ENCODE measurements at places on chromosomes 3 and 15.

GRCh38 chr3:157752956-157753786, 250.0 kb upstream of the VEPH1 start:
- no peak for DNase-seq

GRCh38 chr15:72751751-72752455, 31.7 kb downstream of the ADPGK start:
- no peak for DNase-seq

GRCh38 chr3:11307830-11308432, 35.7 kb downstream of the ATG7 start:
- DNase-seq, result no peak

- no peak for DNase-seq
These were observed 34.4 kb downstream of the TNK2 start for GRCh38 chr3:195873971-195874370.

- DNase-seq, result no peak
These were observed 46.6 kb upstream of the SNRK start for GRCh38 chr3:43239755-43240154.

GRCh38 chr15:78301828-78302227, 2.4 kb upstream of the SKIC8 start:
- no peak for DNase-seq

GRCh38 chr3:158790901-158791589, 10.8 kb upstream of the MFSD1 start:
- DNase-seq, result no peak

GRCh38 chr3:86673991-86674390, 317.0 kb downstream of the VGLL3 start:
- DNase-seq, result no peak

- no peak for DNase-seq
These were observed 14.9 kb downstream of the KBTBD12 start for GRCh38 chr3:127929818-127930413.

GRCh38 chr3:192170659-192171058, 556.7 kb downstream of the FGF12 start:
- peak; percentile 70 for DNase-seq

GRCh38 chr15:75036212-75036616, 12.8 kb downstream of the PPCDC start:
- peak; percentile 60 for DNase-seq

GRCh38 chr15:31433091-31433490, 106.5 kb downstream of the KLF13 start:
- no peak for DNase-seq

DNA sequence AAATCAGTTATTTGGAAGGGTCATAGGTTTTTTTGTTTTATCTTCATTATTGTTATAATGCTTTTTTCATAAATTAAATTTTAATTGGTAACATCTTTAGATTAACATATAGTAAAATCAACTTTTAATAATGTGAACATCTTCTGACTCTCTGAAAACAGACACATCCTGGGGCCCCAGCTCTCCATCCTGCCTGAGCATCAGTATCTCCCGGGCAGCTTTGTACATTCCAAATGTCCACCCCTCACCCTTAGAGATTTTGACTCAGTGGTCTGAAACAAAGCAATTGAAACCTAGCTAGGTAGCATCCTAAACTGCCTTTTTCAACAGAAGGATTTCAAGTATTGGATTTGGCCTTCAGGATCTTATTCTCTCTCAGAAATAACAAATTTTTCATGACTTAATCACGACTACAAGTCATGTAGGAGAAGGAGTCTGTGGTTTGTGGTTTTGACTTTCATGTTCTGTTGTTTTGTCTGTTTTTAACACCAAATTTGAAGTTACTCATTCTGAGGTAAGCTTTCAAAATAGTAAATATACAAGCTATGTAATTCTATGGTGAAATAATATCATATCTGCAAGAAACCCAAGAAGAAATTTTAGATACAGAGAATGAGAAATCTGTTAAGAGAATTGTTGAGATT, 147.3 kb upstream of the UBE2E2 start:
- no peak for DNase-seq

- no peak for DNase-seq
These were observed 52.1 kb upstream of the MYRIP start for GRCh38 chr3:39757307-39757706.

DNA sequence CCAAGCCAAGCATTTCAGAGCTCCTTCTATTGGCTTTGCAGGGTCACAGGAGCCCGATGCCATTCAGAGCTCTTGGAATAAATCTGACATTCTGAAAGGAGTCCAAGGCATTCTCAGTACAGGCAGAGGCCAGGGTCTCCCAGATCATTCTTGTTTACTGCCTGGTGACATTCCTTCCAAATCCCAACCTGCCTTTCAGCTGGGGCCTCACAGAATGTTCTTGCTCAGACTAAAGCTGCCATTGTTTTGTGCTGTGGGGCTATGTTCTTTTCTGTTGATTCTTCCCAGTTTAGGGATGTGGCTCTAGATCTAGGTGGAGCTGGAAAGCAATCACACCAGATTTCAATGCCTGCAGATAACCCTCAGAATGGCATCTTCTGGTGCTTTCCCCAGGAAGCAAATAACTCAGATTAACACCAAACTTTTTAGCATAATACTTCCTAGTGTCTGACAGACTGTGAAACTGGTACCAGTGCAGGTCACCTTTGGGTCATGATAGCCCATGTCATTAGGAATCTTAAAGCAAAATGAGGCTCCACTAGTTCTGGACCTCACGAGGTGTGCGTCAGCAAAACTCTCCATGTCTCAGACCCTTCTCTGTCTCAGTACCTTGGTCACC, 166.9 kb downstream of the CHST2 start:
- no peak for DNase-seq

DNA sequence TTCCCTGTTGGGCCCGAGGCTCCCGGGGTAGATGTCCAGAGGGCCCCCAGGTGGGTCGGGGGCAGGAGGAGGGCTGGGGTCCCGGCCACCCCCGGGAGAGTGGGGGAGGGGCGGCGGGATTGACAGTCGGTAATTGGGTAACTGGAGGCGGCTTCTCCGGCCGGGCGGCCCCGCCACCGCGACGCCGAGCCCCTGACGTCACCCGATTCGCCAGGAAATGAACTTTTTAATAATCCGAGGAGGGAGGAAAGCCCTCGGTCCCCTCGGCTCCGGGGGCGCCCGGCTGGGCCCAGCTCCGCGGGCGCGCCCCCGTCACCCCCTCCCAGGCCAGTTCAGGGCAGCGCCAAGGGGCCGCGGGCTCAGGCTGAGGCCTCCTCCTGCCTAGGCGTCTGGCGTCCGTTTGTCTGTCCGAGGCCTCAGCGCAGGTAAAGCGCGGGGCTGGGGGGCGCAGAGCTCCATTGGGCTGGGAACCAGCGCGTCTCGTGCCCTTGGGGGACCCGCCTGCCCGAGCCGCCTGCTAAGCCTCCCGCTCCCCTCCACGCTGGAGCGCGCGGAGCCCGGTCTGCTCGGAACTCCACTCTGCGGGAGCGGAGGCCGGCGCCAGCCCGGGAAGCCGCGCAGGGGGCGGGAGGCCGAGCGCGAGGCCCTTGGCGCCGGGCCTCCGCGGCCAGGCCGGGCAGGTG, 3.9 kb downstream of the GATA2 start:
- DNase-seq, result no peak

DNA sequence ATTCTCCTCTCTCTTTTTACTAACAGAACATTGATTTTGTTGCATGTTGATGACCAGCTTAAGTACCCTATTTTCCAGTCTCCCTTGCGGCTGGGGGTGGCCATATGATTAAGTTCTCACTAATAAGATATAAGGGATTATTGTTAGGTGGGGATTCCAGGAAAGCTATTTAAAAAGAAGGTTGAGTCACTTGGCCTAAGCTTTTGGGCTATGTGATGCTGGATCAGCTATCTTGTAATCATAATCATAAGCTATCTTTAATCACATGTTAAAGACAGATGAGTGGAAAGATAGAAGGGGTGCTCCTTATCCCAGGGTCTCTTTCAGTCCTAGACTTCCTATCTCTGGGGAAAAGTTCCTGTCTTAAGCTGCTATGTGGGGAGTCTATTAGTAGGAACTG, 59.9 kb downstream of the CGNL1 start:
- no peak for DNase-seq

GRCh38 chr3:20931834-20932233, 745.8 kb upstream of the SGO1 start:
- DNase-seq, result no peak

- no peak for DNase-seq
These were observed 20.3 kb upstream of the ITPKA start for GRCh38 chr15:41473418-41473817.

GRCh38 chr3:43328653-43329052, 42.3 kb downstream of the SNRK start:
- DNase-seq, result no peak

- no peak for DNase-seq
These were observed 280.8 kb upstream of the BCHE start for GRCh38 chr3:166118049-166118448.

DNA sequence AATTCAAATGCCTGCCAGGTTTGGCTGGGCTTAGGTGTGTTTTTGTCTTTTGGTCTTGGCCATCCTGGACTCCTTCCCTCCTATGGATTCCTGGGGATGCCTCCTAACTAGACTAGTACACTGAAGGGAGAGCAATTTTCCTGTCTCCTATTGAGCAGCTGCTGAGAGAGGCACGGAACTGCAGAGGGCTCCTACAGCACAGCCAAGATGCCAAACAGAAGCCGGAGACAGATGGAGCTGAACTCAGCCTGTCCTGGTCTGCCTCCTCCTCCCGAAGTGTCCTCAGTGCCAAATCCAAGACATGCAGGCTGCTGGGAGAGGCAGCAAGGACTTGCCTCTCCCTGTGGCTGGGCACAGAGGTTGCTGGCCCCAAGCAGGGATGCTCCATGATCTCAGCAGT, 256.6 kb upstream of the PROK2 start:
- no peak for DNase-seq

- DNase-seq, result no peak
These were observed 3.1 kb downstream of the CIDEC start for GRCh38 chr3:9876991-9877390.

GRCh38 chr3:25350725-25351114, 77.3 kb upstream of the RARB start:
- no peak for DNase-seq

GRCh38 chr3:2036076-2036475, 62.6 kb upstream of the CNTN4 start:
- DNase-seq, result no peak

DNA sequence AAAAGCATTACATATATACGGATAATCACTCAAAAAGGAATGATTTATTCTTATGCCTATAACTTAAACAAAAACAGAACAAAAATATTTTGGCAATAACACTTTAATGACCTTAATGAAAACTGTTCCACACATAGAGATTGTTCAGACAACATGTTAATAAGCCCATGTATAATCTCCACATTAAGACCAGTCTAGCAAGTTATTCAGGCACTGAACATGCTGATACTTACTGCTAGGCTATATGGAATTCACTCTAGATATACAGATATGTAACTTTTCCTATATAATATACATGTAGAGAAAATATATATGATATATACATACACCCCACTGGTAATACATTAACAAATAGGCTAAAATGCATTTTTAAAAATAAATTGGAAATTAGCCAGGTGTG, 43.8 kb upstream of the USP50 start:
- no peak for DNase-seq

DNA sequence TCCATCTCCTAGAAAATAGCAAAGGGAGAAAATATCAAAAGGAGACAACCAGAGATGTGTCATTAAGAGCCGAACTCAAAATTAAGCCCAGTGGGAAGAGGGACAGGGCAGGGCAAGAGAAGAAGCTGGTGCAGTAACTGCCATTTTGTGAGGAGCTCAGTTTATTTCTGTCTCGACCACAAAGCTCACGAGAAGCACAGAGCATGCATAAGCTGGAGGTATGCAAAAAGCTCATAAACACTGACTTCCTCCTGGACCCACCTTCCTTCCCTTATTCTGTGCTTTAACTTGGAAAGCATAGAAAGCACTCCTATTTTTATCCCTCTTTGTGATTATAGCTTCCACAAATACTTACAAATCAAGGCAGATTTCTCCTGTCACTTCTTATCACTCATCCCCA, 81.3 kb downstream of the DGKG start:
- DNase-seq, result no peak

DNA sequence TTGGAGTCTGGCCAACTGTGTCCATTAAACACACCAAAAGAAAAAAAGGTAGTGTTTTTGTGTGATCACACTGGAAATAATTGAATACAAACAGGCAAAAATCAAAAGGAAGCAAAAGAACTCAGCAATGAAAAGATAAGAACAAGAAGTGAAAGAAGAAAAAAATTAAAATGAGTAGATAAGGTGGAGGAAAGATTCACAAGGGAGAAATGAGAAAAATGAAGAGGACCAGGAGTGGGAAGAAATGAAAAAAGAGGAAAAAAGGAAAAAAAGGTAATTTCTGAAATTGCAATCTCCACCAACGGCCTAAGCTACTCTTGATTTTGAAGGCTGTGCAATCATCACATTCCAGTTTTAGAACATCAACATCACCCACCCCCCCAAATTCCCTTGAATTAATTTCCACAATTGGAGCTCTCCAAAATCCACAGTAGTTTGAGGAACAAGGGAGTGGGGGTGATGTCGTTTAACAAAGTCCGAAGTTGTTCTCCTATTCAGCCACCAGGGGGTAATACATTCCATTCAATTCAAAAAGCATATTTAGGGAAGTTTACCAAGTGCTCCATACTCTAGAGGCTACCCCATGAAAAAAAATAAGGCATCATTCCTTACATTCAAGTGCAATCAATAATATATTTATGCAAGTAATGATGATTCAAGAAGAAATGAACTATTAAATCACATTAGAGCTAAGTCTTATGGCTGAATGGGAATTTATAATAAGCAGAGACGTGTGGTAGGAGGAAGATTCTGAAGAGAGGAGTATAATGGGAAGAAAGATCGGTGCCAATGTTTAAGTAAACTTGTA, 37.4 kb downstream of the ZNF860 start:
- no peak for DNase-seq

GRCh38 chr3:56864090-56864489, 62.3 kb upstream of the ARHGEF3 start:
- DNase-seq, result no peak

- no peak for DNase-seq
These were observed 23.3 kb upstream of the HEG1 start for GRCh38 chr3:125078951-125079674.

DNA sequence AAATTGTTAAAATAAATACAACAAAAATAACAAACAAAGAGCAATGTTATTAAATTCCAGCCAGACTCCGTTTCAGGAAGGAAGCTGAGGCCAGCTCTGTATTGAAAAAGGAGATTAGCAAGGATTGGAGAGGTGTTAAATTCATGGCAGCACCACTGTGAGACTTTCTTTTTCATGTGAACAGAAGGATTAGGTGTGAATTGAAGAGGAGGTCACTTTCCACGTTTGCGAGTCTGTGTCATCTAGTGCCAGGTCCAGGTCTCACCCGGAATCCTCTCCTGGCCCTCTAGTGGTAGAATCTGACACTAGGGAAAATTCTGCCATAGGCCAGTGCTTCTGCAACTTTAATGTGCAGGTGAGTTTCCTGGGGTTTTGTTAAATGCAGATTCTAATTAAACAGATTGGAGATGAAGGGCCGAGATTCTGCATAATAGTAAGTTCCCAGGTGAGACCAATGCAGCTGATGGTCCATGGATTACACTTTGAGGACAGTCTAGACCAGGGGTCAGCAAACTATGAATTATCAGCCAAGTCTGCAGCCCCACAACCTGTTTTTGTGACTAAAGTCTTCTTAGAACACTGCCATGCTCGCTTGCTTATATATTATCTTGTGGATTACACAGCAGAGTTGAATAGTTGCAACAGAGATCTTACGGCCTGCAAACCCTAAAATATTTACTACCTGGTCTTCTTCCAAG, 9.2 kb upstream of the SLC6A1 start:
- DNase-seq, result no peak
